ENCODE measurements at places on chromosomes 16 and 17. TPM values are rescaled to one million over a fixed set of nuclear protein-coding genes. Genes with fewer than 3 reads are reported as not detected.

DNA sequence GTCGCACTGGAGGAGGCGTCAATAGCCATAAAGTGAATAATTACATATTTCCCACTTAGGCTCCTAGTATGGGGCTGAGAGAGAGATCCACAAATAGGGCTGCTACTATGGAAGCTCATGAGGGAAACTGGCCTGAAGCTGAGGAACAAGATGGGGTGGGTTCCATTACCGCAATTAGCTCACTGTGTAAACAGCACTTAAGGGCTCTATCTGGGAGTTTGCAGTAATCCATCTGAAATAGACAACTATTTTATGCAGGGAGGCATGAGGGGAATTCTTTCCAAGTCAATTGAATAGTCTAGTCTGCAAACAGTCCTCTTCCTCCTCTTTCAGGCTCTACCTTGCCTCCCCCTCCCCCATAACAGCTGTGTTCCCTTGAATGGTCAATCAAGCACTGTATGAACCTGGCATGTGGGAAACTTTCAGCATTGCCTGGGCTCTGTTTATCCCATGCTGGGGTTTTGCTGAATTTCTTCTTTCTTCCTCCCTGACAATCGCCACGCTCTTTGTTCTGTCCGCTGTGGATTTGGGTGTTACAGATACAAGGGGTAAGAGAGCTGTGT lies 56.1 kb upstream of the MAF start:
- no peak for DNase-seq

DNA sequence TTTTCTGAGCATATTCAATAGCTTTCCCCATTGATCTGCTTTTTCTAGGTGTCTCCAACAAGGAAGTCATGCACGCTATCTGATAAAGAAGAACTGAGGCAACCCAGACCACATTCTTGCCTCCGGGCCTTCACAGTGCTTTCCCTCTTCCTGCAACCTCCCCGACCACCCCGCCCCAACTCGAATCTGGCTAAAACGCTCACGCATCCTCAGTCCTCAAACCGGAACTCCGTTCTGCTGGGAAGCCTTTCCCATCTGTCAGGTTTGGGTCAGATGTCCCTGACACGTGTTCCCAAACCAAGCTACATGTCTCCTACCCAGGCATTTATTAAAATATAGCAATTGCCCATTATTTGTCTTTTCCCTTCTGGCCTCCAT lies 112.7 kb downstream of the VPS53 start:
- no peak for DNase-seq

The CDC6 gene
- total RNA-seq, result 61.8 TPM

GRCh38 chr17:47831934-47832327 lies 461 bp downstream of the LRRC46 start:
- DNase-seq, result no peak

DNA sequence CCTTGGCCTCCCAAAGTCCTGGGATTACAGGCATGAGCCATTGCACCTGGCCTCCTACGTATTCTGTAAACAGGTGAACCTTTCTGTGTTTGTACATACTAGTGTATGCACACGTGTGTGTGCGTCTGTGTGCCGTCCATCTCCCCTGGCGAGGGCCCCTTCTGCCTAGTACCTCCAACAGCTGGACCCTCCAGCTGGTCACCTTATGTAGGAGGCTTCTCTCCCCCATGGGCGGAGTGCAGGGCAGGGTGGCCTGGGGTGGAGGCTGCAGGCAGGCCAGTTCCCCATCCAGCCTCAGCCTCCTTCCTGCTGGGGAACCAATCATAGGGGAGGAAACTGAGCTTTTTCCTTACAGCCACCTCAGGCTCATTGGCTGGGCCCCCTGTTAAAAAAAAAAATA lies 24.4 kb upstream of the DOC2B start:
- DNase-seq, result no peak
